ENCODE measurements at places on chromosomes 1 and 21.
A peak's percentile ranks its signal among the peaks of the same experiment; 100 is the strongest.

DNA sequence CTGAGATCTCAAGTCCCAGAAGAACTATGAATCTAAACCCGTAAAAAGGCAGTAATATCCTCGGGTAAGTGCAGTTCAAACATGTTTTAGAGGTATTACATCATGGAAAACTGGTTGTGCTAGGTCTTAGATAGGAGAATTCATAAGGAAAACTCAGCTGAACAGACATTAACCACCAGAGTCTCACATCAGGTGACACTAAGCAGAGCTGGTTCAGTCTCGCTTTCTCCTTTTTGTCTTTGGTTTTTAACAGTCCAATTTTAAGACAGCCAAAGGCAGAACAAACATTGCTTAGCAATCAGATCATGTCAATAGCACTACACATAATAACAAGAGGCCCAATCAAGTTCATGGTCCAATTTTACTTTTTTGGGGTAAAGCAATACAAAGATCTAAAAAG is 63.1 kb upstream of the MUTYH start:
- DNase-seq = no peak

DNA sequence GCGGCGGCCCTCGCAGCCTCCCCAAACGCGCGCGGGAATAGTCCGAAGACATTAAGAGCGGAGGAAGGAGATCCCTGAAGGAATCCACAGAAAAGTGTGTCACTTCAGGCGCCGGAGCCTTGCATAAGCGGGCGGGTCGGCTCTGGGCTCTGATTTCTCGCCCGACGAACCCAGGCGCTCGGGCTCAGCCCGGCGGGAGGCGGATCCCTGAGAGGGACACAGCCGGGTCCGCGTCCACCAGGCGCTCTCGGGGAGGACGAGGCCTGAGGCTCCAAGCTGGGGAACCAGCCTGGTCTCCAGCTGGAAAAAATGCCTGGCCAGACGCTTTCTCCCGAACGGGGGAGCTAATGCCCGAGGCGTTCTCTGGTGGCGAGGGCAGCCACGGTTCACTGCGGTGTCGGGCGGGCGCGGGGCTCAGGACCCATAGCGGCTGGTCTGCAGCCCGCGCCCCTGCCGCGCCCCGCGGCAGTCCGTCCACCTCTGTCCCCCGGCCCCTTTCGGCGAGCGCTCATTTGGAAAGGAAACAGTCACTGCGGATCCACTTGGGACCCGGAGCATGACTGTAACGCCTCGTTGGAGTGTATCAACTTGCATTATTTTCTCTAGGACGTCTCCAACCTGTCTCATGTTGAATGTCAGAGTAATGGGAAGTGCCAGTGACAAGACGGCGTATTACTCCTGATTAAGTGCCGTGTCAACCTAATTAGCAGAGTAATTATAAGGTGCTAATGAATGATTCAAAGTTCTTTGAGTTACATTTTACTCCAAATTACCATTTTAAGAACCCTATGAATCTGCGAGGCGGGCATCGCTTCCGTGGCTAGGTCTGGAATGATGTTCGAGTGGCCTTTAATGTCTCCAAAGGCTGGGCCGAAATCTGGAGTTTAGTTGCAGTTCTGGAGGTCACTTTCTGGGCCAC is 1.6 kb upstream of the BARHL2 start:
- peak; percentile 50 for DNase-seq

- DNase-seq = no peak
Observed at GRCh38 chr1:78527706-78528105, 36.9 kb downstream of the PTGFR start.

DNA sequence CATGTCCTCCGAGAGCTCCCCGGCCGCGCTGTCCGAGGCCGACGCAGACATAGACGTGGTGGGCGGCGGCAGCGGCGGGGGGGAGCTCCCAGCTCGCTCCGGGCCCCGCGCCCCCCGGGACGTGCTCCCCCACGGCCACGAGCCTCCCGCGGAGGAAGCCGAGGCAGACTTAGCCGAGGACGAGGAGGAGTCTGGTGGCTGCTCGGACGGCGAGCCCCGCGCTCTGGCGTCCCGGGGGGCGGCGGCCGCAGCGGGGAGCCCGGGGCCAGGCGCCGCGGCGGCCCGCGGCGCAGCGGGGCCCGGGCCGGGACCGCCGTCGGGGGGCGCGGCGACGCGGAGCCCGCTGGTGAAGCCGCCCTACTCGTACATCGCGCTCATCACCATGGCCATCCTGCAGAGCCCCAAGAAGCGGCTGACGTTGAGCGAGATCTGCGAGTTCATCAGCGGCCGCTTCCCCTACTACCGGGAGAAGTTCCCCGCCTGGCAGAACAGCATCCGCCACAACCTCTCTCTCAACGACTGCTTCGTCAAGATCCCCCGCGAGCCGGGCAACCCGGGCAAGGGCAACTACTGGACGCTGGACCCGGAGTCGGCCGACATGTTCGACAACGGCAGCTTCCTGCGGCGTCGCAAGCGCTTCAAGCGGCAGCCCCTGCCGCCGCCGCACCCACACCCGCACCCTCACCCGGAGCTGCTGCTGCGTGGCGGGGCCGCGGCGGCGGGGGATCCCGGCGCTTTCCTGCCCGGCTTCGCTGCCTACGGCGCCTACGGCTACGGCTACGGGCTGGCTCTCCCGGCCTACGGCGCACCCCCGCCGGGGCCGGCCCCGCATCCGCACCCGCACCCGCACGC is 547 bp downstream of the FOXD2 start:
- DNase-seq = no peak

DNA sequence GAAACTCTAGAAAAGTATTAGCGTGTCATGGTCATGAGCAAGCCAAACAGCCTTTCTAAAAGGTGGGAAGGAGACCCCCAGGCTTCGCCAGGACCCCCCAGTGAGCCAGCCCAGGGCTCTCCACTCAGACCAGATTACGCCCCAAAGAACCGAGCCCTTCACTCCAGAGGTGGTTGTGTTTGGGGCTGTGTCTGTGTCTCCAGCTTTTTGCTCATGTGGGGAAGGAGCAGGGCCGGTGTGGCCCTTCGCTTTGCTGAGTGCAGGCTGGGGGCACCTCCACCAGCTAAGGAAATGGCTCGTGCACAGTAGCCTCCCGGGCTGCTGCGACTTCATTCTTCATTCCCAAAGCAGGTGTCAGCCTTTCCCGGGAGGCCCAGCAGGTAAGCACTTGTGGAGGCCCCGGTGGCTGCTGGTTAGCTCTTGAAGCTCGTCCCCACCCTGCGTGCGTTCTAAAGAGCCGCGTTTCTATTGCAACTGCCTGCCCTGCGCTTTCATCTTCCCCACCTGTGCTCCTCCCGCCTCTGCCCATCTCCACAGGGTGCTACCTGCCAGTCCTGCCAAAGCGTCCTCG is 531 bp downstream of the TSPEAR start:
- DNase-seq = no peak

Measured in AG20443 (cell line).